Stimulated activated CD8-positive, alpha-beta memory T cell treated with anti-CD3 and anti-CD28 coated beads, Interleukin-15, amount 100 ng/mL, for 48 hours (primary cell): ENCODE measurements at places on chromosomes 1 and 21.

- DNase-seq, result no peak
Measured at GRCh38 chr21:40466893-40467483, 380.0 kb downstream of the DSCAM start.

DNA sequence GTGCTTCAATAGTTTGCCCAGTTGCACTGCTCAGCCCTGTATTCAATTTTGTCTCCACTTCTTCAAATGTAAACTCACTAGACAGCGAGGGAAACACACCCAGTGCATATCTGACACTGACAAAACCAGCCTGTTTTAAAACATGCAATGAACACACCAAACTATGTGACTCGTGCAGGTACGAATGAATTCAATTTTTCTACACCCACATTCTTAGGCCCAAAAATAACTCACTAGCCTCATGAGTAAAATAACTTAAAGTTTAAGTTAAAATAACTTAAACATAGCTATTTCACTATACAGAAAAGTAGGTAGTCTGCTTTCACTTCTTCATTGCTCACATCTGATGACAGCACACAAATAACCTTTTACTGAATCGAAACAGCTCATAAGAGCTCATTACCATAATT is 21.1 kb downstream of the TTC13 start:
- no peak for DNase-seq

- DNase-seq, result no peak
Measured at GRCh38 chr1:107196973-107197562, 56.2 kb downstream of the NTNG1 start.

DNA sequence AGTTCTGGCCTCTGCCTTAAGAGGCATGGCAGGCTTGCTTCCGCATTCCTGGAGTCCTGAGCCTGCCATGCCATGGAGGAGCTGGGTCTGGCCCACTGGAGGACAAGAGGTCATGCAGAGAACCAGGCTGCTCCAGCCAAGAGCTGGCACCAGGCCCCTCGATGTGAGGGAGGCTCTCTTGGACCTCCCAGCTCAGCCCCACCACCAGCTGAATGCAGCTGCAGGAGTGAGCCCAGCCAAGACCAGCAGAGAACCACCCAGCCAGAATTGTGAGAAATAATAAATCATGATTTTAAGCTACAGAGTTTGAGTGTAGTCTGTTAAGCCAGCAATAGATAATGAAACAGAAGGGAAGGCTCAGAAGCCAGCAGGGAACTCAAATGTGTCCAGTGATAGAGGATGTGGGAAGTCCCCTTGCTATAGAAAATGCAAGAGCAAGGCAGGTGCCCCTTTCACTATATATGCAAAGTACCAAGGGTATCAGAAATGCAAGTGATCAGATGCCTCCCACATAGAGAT is 118.4 kb downstream of the HIVEP3 start:
- no peak for DNase-seq

- DNase-seq, result no peak
Measured at GRCh38 chr1:240935920-240936319, 324.0 kb upstream of the GREM2 start.

- no peak for DNase-seq
Measured at GRCh38 chr1:101136271-101136670, 100.5 kb upstream of the S1PR1 start.

DNA sequence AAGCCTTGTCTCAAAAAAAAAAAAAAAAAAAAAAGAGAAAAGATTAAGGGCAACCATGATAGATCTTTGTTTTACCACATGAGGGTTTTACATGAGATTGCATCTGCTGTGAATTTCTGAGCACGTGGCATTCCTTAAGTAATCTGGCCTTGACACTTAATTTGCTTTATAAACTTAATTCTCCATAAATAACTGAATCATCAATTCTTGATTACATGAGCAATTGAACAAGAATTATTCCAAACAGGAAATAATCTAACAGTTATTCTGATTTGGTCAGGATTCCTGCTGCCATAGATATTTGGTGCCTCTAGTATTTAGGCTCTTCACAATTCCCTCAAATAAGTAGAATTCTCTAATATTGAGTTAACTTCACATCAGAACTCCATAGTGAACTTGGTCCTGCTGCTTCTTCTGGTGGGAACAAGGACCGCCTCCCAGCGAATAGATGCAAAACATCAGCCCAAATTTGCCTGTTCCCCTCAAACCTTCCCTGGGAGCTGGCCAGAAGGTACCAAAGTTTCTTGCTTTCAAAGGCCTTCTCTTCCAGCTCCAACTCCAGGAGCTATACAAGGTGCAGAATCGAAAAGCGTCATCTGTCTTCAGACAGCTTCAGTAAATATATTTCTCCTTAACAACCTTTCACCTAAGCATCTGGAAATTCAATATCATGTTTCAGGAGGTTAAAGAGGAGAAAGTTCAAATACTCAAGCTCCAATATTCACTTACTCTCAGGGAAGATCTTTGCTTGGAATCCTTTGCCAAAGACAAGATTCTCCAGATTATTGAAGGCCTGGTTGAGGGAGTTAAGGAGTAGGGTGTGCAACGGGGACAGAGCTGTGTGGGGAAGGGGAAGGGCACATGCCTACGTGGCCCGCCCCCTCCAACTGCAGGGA is 1.0 kb downstream of the KRTCAP2 start:
- no peak for DNase-seq

- DNase-seq, result no peak
Measured at GRCh38 chr1:209884249-209884648, 53.8 kb upstream of the SYT14 start.

DNA sequence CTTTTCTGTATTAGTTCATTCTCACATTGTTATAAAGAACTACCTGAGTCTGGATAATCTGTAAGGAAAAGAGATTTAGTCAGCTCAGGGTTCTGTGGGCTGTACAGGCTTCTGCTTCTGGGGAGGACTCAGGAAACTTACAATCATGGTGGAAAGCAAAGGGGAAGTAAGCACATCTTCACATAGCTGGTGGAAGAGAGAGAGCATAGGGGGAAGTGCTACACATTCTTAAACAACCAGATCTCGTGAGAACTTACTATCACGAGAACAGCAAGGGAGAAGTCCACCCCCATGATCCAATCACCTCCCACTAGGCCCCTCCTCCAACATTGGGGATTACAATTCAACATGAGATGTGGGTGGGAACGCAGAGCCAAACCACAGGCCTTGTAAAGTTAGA is 37.9 kb upstream of the AHCTF1 start:
- DNase-seq, result no peak

GRCh38 chr1:154818911-154819310 is 51.2 kb downstream of the KCNN3 start:
- DNase-seq, result no peak

GRCh38 chr1:159211331-159212136 is 6.9 kb downstream of the ACKR1 start:
- DNase-seq, result no peak

GRCh38 chr1:182720463-182720862 is 36.1 kb upstream of the RGS8 start:
- no peak for DNase-seq

DNA sequence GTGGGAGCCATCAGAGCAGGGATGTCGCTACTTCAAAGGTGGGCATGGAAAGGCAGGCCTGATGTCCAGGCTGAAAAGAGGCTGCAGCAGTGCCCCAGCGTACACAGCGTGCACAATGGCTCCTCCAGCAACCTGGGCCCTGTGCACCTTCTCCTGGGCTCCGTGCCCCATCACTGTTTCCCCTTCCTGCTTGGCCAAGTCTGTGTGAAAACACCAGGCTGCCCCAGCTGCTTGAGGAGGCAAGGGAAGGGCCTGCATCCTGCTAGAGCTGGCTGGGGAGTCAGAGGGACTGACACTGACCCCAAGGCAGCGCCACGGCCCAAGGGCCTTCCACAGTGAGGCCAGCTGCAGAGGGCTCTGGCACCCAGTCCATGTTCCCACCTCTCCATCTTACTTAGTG is 33.4 kb downstream of the SDC3 start:
- DNase-seq, result no peak

GRCh38 chr21:38670861-38671260 is 134.9 kb upstream of the ETS2 start:
- DNase-seq, result no peak

GRCh38 chr1:101960142-101960541 is 36.6 kb downstream of the OLFM3 start:
- DNase-seq, result no peak

- DNase-seq, result no peak
Measured at GRCh38 chr1:204983881-204984280, 59.1 kb upstream of the CNTN2 start.

DNA sequence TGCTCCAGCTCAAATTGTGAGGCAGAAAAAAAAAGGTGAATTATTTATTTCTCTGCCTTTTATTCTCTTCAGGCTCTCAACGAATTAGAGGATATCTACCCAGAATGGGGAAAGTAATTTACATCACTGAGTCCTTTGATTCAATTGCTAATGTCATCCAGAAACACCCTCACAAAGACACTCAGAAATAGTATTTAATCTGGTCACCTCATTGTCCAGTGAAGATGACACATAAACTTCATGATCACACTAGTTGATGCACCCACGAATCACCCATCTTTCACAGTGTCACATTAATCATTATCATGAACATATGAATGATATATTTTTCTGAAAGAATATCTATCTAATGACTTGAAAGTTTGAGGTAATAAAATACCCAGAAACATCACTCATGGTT is 868.5 kb downstream of the BRINP3 start:
- DNase-seq, result no peak

- DNase-seq, result no peak
Measured at GRCh38 chr1:111126354-111126753, 13.5 kb downstream of the DRAM2 start.

GRCh38 chr1:82446955-82447354 is 646.2 kb downstream of the ADGRL2 start:
- no peak for DNase-seq

DNA sequence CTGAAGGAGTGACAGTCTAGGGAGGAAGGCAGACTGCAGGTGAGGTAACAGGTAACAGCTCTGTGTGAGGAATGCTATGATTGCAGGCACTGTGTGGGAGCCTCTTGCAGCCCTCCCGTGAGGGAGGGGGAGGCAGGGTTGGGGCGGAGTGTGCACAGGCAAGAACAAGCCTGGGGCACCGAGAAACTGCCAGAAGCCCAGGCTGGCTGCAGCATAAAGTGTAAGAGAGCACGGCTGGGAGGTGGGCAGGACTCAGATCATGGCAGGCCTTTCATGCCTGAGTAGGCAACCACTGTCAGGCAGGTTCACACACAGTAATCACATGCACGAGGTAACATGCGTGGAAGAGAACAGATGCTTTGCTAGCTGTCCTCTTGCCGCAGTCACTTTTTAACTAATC is 11.3 kb upstream of the RHEX start:
- no peak for DNase-seq
